Epithelial cell of proximal tubule (primary cell): ENCODE measurements at places on chromosomes 3 and 15. TPM values are rescaled to one million over a fixed set of nuclear protein-coding genes. Genes with fewer than 3 reads are reported as not detected.

Gene MUC20
- total RNA-seq: 9.3 and 11.7 TPM in 2 replicates

GRCh38 chr3:185477316-185477715 is 21.5 kb downstream of the TMEM41A start:
- DNase-seq: no peak

Gene PLSCR2
- not detected in 2 replicates for total RNA-seq

Gene FSTL1
- 179 and 235 TPM in 2 replicates for total RNA-seq

- DNase-seq: no peak
These were observed 27.5 kb upstream of the EIF1B start for GRCh38 chr3:40281995-40282394.

DNA sequence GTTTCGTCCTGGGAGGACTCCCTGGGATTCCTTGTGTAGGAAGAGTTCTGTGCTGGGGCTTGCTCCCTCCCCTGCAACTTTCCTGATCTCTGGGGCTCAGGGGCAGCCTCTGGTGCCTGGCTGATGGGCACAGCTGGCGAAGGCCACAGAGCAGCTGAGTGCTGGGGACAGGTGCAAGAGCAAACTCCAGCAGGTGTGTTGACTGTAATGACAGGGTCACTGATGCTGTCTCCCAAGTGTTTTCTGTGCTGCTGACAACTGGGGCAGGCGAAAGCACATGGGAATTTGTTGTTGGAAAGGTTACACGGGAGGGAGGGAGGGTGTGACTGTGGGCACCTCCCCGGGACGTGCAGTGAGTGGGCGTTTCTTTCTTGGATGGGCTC is 21.6 kb downstream of the CPN2 start:
- no peak for DNase-seq

DNA sequence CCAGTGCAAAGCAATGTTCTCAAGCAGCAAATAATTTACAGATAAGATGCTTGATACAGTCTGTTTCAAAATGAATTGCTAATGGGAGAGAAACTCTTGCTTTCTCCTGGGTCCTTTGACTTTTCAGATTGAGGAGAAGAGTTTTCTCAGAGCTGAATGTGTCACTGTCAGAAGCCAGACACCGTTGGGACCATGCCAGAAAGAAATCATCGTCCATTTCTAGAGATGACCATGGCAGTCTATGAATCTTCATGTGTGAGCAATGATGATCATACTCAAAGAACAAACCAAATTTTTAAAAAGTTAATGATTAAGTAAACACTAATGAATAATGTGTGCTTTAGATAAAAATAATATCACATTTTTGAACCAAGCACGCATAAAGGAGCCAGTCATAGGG is 77.6 kb downstream of the ZNF385D start:
- DNase-seq: no peak

Gene ATP13A4
- not detected in 2 replicates for total RNA-seq

- no peak for DNase-seq
These were observed 68.2 kb downstream of the DENND4A start for GRCh38 chr15:65723876-65724275.

Gene ANKRD34C
- not detected in 2 replicates for total RNA-seq

DNA sequence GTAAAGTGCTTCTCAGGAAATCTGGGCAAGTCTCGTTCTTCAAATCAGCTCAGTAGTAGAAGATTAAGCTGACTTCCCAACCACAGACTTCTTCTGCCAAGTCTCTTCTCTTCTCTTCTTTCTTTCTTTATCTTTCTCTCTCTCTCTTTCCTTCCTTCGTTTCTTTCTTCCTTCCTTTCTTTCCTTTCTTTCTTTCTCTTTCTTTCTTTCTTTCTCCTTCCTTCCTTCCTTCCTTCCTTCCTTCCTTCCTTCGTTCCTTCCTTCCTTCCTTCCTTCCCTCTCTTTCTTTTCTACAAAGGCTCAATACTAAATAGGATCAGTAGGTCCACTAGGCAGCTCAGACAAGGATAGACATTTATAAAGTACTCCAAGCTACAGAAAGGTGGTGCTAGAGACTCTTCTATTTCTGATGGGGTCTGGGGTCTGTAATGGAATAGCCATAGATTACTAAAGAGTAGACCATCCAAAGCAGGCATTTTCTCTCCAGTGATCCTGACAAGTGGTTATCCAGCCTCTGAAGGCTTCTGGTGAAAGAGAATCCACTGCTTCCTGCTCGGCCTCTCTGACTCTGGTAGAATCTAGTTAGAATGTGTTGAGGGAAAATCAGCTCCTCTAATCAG is 100.8 kb downstream of the TPRG1 start:
- DNase-seq: no peak

GRCh38 chr15:29021857-29022256 is 136.1 kb downstream of the APBA2 start:
- DNase-seq: no peak

DNA sequence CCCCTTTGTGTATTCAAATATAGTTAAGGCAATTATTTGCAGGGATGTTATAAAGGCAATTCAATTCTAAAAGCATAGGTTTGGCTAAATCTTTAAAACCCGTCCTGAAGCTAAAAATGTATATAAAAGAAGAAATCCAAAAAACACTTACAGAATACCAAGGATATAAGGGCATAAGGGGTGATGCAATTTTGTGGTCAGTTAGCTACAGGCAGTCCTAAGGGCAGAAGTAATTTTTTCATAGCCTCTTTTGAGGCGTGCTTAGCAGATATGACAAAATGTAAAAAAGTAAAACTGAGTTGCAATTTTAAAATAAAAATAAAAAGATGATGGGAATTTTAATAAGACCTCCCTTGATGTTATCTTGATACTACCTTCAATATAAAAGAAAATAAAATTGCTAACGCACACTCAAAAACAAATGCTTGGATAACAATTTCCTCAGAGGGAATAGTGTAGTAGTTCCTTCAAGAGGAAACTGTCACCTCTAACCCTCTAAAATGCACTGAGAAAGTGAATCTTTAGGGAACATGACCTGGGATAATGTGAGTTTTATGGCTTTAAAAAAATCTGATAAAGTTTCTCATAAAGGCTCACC is 104.2 kb downstream of the MYH15 start:
- DNase-seq: no peak

DNA sequence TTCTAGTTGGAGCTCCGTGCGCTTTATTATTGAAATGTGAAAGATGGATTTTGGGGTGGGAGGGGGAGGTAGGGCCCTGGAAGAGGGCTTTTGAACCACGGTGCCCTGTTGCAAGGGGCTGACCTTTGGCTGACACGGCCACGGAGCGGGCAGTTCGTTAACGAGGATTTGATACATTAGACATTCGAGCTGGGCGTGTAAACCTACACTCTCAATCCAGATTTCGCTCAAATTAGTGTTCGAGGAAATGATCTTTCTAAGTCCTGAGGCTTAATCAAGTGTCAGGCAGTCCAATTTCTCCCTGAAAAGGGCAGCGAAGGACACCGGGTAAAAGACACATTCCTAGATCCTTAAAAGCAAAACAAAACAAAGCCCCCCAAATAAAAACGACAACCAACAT is 13.0 kb downstream of the ZIC1 start:
- DNase-seq: no peak

Gene TMEM266
- not detected in 2 replicates for total RNA-seq
